ENCODE measurements at places on chromosomes 2 and 18.

- DNase-seq: no peak
Measured at GRCh38 chr2:99605036-99605435, 115.2 kb upstream of the REV1 start.

GRCh38 chr2:237358721-237359517, 55.0 kb downstream of the COL6A3 start:
- no peak for DNase-seq

DNA sequence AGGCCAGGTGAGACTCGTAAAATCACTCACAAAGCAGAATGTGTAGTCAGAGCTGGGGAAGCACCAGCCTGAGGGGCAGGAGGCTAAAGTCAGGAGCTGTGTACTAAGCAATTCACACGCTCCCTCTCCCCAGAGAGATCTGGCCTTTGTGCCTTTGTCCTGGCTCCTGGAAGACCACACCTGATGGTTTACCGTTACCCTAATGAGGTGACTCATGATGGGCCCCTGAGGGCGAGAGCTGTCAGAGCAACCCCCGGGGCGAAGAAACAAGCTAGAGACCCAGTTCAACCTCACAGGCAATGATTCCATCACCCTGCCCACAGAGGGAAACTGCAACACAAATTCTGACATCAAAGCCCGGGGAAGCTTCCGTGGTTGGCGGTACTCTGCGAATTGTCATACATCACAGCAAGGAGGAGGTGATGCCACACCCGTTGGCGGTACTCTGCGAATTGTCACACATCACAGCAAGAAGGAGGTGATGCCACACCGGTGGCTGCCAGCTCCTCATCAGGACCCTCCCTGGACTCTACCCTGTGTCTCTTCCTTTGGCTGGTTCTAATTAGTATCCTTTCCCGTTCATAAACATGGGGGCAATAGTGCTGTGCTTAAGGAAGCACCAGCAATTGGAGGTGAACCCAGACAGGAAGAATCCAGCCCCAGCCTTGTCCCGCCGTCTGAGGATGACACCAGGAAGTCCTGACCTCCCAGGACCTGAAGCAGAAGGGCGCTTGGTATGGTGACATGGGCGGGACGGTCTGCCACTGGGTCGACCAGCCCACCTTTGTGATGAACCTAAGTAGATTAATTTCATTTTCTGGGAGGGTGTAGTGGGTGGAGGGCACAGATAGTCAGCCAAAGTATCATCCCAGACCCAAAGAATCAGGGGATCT, 30.5 kb downstream of the B3GNT7 start:
- peak; percentile 29 for DNase-seq

DNA sequence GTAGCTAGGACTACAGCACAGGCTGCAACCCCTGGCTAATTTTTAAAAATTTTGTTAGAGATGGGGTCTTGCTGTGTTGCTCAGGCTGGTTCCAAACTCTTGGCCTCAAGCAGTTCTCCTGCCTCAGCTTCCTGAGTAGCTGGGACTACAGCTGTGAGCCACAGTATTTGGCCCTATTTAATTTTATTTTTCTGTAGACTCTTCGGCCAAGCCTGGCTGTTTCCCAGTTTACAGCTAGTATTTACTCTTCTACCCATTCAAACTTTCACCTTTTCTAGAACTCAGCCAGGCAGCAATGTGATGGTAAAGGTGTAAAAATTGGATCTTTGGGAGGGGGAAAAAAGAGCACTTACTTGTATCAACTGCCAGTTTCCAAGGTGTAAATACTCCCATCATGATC, 35.3 kb downstream of the SH3RF3 start:
- DNase-seq: no peak

- DNase-seq: no peak
Measured at GRCh38 chr2:79792090-79792489, 279.2 kb downstream of the CTNNA2 start.

DNA sequence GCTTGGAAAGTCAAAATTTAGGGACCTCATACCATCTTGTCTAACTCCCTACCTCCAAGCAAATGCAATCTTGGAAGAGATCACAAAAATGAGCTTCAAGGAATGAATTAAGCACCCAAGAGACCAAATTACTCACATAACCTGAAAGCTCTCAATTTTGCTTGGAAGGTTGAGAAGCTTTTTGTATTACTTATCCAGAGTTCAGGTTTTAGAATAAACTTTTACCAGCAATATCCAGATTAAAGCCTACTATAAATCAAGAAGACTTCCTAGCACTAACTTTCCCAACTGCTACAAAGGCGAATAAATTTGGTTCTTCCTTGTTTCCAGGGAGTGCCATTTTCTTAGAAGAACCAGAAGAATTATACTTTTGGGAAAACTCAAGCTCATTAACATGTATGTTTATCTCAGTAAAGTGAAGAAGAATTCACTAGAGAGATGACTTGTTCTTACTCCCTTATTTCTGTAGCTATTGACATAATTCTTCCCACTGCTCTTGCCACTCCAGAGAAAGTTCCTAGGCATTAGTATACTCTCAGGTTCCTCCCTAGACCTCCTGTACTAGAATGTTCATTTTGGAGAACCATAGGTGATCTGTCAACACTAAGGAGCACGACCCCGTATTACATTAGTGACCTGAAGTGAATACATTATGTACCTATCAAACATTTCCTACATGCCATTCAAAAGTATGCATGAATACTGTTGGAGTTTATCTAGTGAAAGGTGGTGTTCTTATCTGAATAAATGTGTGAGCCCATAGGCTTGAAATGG, 18.0 kb upstream of the STPG4 start:
- DNase-seq: no peak

DNA sequence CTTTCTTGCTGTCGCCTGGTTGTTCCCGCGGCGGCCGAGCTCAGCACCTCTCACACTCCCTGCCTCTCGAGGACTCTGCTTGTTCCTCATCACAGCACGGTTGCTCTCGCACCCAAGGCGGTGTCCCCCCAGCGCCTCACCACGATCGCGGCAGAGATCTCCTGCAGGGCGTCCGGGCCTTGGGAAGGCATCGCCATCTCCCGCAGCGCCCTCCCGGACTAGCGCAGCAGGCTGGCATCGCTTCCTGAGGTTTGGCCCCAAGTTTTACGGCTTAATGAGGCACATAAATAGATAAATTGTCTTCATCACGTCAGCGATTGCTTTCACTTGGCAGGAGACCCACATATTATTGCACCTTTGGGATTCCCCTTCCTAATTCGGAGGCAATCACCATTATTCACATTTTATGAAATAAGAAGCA, 125.4 kb downstream of the RGPD3 start:
- DNase-seq: no peak

- no peak for DNase-seq
Measured at GRCh38 chr2:32739664-32740063, 111.8 kb downstream of the TTC27 start.

GRCh38 chr18:44895176-44895798, 214.6 kb downstream of the SETBP1 start:
- no peak for DNase-seq

GRCh38 chr18:48766487-48766886, 184.3 kb downstream of the SMAD7 start:
- DNase-seq: no peak

GRCh38 chr2:238774071-238774470, 73.8 kb upstream of the TWIST2 start:
- no peak for DNase-seq

- no peak for DNase-seq
Measured at GRCh38 chr2:118989481-118989880, 47.5 kb downstream of the MARCO start.

DNA sequence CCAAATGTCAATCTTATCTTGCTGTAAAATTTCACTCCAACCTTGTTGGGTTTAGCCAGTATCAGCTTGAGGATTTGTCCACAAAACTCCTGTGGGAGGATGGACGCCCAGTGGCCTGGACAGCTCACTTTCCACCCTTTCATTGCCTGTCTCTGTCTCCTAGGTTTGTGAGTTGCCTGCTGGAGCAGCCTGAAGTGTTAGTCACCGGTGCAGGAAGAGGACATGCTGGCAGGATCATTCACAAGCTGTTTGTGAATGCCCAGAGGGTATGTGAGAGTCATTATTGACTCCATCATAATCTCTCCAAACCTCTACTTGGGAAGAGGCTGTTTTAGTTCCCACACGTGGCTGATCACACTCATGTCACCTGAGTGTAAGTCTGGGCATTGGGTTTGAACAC, 112.3 kb downstream of the RAB3GAP1 start:
- no peak for DNase-seq

- DNase-seq: no peak
Measured at GRCh38 chr2:129483366-129483765, 496.1 kb upstream of the RAB6C start.

DNA sequence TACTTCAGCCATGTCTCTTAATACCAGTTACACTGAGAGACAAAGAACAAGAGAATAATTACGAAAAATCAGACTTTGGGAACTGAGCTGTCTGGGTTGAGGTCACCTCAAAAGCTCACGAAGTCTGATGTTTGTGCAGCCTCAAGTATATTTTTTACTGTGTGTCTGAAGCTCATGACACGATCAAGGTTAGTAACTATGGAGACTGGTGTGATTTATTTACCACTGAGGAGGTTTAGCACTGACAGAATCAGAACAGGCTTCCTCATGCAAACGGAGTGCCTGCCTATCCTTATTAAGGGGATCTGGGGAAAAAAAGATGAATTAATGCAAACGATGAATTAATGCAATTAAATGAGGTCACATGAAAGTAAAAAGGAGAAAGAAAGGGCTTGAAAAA, 61.1 kb upstream of the RAPH1 start:
- no peak for DNase-seq

- no peak for DNase-seq
Measured at GRCh38 chr2:45070113-45070652, 60.9 kb upstream of the SIX2 start.

DNA sequence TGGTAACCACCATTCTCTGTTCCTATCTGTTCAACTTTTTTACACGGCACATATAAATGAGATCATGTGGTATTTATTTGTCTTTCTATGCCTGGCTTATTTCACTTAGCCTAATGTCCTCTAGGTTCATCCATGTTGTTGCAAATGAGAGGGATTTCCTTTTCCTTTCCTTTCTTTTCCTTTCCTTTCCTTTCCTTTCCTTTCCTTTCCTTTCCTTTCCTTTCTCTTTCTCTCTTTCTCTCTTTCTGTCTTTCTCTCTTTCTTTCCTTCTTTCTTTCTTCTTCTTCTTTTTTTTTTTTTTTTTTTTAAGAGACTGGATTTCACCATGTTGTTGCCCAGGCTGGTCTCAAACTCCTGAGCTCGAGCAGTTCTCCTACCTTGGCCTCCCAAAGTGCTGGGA, 38.9 kb downstream of the DIS3L2 start:
- no peak for DNase-seq

- DNase-seq: no peak
Measured at GRCh38 chr18:5462227-5462626, 81.6 kb downstream of the EPB41L3 start.
